ENCODE measurements at places on chromosomes 7 and 10. TPM values are rescaled to one million over a fixed set of nuclear protein-coding genes. Genes with fewer than 3 reads are reported as not detected.

GRCh38 chr7:116672596-116673456, 830 bp downstream of the MET start:
- peak; percentile 61 for DNase-seq

DNA sequence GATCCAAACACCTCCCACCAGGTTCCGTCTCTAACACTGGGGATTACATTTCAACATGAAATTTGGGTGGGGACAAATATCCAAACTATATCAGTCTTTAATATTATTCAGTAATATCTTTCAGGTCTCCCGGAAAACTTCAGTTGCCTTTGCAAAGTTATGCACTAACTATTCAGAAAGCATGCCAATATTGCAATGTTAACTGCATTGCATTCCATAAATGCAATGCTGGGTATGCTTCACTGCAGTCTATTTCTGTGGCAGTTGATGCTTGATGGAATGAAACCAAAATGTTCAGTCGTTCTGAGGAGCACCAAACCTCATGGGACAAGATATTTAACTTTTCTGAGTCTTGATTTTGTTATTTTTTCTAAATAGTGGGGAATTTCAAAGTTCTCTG, 147.5 kb downstream of the SLC16A9 start:
- DNase-seq, result no peak

DNA sequence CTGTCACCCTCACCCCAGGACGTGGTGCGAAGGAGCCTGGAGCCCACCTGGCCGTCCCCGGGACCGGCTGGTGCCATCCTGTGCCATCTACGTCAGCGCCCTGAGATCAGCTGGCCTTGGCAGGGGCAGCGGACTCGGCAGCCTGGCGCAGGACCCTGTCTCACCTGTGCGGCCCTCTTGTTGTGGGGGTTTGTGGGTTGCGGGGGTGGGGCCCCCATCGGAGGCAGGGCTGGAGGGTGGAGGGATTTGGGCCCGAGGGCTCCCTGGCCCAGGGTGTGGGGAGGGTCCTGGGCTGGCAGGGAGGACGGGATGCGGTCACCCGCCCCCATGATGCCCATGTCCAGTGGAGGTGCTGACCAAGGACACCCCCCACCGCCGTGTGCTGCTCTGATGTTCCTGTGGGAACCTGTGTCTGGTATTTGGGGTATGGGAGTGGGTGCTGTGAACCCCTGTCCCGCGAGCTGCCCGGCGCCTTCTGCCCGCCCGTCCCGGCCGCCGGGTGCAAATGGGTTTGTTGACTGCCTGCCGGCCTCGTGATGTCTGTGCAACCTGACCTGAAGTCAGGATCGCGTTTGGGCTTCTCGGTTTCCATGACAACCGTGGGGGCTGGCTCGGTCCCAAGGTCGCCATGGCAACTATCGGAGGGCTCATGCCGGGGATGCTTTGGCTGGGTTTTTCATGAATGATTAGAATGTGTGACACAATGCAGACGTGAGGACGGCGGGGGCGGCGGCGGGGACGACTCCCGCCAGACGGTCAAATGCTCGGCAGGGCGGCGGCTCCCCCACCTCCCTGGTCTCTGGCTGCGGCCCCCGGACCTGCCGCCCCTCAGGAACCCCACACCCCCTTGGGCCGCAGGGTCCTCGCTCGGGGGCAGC, 7.3 kb downstream of the MAFK start:
- DNase-seq, result peak; percentile 87

DNA sequence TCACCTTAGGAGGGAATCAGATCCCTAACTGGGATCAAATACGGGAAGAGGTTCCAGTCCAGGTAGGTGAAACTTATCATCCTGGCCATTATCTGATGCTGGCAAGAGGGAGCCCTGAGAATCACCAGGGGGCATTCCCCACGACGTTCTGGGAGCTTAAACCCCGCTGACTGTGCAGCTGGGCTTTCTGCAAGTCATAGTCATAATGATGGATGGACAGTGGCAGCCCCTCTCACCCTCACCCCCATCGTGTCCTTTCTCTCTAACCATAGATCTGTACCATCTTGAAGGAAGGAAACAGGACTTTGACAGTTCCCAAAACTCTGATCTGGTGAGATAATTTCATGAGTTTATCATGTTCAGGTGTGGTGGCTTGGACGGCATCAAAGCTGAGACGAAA, 50.2 kb downstream of the GATA3 start:
- no peak for DNase-seq

Gene ACHE
- 47.3 TPM for polyA plus RNA-seq

Gene COL26A1
- 4.0 TPM for polyA plus RNA-seq
